ENCODE measurements at places on chromosomes 5 and 9. TPM values are rescaled to one million over a fixed set of nuclear protein-coding genes. Genes with fewer than 3 reads are reported as not detected.

DNA sequence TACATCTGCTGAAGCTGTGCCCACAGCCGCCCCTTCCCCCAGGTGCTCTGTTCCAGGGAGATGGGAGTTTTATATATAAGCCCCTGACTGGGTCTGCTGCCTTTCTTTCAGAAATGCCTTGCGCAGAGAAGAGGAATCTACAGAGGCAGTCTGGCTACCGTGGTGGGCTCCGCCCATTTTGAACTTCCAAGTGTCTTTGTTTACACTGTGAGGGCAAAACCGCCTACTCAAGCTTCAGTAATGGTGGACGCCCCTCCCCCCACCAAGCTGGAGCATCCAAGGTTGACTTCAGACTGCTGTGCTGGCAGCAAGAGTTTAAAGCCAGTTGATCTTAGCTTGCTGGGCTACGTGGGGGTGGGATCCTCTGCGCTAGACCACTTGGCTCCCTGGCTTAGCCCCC, 41.3 kb downstream of the RANBP17 start:
- peak; percentile 43 for DNase-seq

DNA sequence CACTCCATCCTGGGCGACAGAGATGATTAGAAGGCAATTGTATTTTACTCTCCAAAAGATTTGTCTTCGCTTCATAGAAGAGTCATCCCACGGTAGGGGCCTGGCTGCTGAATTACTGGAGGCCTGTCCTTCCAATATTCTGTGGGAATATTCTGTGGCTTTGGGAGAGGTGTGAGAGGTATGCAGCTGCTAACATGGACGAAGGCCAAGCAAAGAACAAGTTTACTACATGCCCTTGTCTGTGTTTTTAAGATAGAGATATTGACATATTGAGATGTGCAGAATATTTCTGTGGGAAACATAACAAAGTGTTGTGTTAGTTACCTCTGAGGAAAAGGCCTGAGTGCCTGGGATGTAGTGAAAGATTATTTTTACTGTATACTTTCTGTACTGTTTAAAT, 71.8 kb upstream of the SMIM15 start:
- DNase-seq, result no peak

DNA sequence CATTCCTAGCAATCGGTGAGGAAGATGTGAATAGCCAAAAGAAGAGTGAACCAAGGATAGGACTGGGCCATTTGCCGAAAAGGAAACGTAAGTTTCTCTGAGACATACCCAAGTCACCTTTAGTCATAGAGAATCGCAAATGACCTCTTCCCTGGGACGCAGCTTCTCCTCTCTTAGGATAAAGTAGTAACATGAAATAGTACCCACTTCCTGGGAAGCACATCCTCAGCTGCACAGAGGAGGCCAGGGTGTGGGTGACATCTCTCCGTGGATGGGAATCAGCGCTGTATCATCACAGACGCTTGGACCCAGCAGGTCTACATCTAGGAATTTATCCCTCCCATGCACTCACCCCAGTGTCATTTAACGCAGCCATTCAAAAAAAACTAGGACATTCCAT, 120.9 kb upstream of the PHYKPL start:
- DNase-seq, result no peak

DNA sequence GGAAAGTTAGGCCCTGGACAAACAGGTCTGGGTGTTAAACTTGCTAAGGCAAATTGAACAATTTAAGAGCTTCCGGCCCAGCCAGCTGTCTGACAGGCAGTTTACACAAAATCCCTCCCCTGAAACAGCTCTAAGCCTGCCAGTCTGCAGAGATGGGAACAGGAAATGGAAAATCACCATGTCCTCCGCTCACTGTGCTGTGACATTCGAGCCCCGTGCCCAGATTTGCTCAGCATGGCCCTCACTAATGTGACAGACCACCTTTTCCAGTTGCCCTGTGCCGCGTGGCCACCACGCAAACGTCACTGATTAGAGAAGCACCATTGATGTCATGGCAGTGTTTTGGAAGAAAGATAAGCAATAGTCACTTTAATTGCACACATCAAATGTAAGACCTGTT, 41.0 kb downstream of the CCNJL start:
- peak; percentile 60 for DNase-seq

- DNase-seq, result no peak
Observed at GRCh38 chr5:180072556-180072955, 997 bp upstream of the RNF130 start.

- no peak for DNase-seq
Observed at GRCh38 chr5:153959134-153959957, 79.4 kb downstream of the FAM114A2 start.

DNA sequence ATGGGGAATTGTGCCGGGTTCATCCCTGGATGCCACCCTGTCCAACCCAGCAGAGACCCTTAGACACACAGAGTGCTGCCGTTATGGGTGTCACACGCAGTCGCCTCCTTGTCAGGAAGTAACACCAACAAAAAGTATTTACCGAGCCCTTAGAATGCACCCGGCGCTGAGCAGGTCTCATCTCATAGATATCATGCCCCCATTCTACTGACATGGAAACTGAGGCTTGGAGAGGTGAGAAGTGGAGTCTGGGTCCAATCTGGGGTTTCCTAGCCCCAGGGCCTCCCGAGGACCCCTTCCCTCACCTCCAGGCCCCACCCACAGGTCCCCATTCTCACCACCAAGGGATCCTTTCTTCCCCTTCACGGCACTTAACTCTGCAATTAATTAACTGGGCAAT, 36.8 kb upstream of the BARHL1 start:
- DNase-seq, result no peak

Gene C9orf50
- total RNA-seq, result not detected

Gene TMEM141
- 81.6 TPM for total RNA-seq

Gene FAM78A
- 1.3 TPM for total RNA-seq

Gene FOXD4L6
- total RNA-seq, result not detected

Gene TRPM3
- 2.4 TPM for total RNA-seq

Data from thyroid gland (tissue), 4 donors.